ENCODE measurements at places on chromosomes 5 and 9.

DNA sequence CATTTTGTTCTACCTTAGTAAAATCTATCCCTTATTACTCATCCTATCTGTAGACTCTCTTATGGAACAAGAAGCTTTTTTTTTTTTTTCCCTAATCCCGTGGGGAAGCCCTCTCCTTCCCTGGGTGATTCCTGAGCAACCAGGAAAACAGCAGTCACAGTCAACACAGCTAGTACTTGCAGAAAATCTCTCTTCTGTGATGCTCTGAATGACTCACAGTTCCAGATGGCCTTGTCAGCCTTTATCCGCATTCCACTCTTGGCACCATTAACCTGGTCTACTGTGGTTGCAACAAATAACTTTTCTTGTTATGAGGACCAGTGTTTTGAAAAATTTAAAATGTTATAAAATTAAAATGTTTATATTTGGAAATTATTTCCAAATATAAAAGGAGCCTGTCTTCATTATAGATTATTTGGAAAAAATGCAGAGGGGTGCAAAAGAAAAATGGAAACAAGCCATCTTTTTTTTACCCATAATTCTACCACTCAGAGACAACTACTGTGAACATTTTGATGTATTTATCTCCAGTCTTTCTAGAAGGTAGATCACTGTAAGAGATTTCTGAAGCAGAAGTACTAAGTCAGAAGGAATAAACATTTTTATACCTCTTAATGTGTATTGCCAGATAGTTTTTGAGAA, 486.7 kb downstream of the RAB3C start:
- DNase-seq, result no peak

DNA sequence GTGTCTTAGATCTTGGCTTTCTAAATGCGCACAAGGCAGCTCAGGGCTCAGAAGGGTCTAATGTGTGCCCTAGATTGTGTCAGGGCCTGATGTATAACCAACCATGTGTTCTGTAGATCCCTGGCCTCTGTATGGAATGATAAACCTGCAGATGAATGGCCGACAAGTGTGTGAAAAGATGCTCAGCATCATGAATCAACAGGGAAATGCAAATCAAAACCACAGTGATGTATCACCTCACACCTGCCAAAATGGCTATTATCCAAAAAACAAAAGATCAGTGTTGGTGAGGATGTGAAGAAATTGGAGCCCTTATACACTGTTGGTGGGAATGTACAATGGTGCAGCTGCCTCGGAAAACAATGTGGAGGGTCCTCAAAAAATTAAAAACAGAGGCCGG, 489.8 kb downstream of the SEMA5A start:
- DNase-seq, result no peak

- DNase-seq, result no peak
Measured at GRCh38 chr5:108003178-108003577, 332.4 kb upstream of the EFNA5 start.

GRCh38 chr9:93697352-93698139, 121.2 kb downstream of the PHF2 start:
- DNase-seq, result no peak
